ENCODE measurements at places on chromosomes 3 and 15.

DNA sequence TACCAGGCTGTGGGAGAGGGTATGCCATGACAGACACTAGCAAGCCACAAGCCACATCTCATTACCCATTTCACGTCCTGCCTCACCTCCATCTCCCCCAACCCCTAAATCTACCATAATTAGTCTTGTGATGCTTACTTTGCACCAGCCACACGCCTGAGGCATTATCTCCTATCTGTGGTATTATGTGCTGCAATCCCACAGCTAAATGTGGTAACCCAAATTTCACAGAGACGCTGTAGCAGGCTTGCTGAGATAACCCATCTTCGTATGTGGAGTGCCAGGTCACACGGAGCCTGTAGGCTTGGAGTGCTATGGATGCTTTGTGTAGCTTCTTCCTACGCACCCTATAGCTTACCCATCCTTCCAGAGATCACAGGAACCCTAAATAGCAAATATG is 256.7 kb upstream of the KCNH8 start:
- no peak for DNase-seq

GRCh38 chr3:167106456-167106855 is 273.6 kb downstream of the ZBBX start:
- DNase-seq = no peak

DNA sequence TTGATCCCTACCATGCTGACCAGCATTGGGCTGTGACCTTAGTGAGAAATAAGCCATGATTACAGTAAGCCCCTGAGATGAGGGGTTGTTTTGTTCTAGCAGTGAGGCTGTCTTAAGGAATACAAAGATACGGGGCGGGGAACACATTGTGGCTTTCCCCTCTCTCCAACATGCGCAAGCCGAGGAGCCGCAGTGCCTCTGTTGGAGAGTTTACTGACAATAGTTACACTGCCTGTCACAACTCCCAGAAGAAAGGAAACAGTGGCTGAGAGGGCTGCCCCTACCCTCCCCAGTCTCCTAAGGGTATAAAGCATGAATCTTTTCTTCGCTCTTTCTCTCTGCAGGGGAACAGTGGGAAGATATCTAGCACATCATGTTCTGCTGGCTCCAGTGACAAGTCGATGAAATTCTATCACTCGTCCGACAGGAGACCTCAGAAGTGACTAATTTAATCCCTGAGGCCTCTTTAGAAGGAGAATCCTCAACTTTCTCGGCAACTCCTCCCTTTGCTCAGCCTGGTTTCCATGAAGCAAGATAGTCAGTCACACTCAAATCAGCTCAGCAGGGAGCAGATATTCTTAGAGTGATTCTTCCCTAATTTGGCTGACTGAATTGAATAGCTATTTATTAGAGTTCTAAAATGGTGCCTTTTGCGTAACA is 409.0 kb upstream of the PROK2 start:
- no peak for DNase-seq

DNA sequence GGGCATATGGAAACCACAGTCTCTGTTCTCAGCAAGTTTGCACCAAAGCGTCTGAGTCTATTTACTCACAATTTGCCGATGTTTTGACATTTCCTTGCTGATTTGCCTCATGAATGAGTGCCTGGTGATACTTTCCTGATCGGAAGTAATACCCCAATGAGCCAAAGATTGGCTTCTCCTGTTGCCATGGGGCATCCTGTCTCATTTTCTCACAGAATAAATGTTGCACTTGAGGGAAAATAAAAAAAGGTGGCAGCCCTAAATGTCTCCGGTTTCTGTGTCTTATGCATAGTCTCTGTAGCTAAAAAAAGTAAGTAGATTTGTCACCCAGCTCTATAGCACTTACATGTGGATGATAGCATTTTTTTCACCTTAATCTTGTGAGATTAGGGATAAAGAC is 73.7 kb upstream of the CADPS start:
- DNase-seq = no peak
